Esophagus mucosa (tissue), 1 donor: ENCODE measurements at places on chromosomes 1 and 21.

DNA sequence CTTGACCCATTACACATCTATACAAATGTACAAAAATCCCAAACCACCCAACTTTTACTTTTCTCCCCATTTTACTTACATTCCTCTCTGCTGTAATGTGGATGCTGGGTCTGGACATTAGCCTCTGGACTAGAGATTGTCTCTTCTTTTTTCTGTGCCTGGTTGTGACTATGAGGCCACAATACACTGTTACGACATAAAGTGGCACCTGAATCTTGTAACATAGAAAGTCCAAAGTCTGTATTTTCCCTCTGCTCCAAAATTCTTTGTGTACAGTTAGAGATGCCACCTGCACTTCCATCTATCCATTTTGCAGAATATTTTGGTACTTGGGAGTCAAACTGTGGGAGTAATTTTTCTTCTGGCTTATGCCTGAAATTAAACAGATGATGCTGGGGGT lies 22.7 kb downstream of the C21orf91 start:
- no peak for ATAC-seq

DNA sequence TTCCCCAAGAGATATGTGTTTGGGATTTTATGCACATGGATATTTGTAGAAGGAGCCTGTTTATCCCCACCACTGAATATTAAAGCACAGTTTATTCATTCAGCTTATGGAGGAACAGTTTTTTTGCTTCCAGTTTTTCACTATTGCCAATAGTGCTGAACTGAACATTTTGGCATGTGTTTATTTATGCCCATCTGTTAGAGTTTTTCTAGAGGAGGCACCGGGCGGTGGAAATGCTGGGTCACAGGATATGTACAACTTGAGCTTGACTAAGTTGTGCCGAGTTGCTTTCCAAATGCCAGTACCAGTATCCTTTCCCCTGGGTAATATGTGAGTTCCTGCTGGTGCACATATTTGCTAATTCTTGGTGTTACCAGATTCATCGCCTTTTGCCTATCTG lies 111.3 kb downstream of the GREM2 start:
- no peak for ATAC-seq

DNA sequence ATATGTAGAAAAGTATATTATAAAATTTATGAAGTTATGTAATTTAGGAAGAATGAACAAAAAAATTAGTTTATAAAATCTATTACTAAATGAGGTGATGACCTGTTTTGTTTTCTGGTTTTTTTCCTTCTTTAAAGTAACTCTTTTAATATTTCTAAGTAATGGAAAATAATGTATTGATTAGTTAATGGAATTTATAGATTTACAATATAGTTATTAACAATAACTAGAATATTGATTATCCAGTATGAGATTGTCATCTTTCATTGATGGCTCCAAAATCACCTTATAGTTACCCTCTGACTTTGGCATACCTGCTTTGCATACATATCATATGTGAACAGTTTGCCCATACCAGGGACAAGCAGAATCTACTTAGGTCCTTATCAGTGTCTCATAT lies 23.4 kb downstream of the CAMSAP2 start:
- ATAC-seq, result no peak

GRCh38 chr21:45114072-45114471 lies 39.7 kb downstream of the ADARB1 start:
- no peak for ATAC-seq

DNA sequence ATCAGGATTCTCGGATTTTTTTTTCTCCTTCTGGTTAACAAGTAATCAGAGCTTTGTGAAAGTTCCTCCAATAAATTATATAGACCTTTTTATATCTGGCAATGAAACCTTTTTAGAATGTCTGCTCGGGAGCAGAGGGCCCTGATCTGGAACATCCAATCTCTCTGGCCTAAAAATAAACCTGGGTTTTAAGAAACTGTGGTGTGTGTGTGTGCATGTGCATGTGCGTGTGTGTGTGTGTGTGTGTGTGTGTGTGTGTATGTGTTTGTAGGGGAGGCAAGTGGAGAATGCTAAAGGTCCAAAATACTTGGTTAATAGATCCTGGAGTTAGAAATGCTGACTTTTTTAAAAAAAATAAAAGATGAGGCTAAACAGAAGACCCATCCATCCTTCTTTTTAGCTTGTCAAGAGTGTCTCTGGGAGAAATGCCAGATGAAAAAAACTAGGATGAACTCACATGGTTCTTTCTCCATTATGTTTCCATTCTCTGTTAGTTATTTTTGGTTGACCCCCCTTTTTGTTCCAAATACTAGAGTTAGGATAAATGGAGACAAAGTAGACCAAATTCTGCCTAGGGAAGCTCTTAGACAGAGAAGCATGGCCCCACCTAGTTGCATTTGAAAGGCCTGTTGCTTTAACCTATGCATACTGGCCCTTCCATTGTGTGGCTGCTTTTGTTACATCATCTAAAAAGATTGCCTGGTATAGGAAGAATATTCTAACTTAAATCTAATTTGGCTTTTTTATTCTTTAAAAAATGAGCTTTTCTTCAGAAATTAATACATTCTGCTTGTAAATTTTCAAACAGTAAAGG lies 175.9 kb downstream of the PAPPA2 start:
- ATAC-seq, result no peak

GRCh38 chr1:243455760-243456651 lies 200.2 kb downstream of the SDCCAG8 start:
- ATAC-seq, result no peak

DNA sequence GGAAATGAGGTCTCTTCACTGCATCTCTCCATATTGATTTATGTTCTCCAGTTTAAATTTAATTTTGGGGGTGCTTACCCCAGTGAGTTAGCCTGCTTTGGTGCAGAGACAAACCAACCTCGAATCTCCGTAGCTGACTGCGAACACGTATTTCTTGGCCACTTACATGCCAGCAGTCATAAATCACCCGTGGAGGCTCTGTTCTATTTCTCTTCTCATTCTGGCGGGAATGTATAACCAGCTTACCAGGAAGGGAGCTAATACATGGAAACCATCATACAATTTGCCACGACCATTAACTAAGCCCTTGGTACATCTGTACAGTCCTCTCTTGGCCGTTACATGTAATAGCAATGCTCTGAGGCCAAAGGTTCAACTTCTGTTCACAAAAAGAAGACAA lies 148.0 kb downstream of the PLA2G4A start:
- no peak for ATAC-seq

DNA sequence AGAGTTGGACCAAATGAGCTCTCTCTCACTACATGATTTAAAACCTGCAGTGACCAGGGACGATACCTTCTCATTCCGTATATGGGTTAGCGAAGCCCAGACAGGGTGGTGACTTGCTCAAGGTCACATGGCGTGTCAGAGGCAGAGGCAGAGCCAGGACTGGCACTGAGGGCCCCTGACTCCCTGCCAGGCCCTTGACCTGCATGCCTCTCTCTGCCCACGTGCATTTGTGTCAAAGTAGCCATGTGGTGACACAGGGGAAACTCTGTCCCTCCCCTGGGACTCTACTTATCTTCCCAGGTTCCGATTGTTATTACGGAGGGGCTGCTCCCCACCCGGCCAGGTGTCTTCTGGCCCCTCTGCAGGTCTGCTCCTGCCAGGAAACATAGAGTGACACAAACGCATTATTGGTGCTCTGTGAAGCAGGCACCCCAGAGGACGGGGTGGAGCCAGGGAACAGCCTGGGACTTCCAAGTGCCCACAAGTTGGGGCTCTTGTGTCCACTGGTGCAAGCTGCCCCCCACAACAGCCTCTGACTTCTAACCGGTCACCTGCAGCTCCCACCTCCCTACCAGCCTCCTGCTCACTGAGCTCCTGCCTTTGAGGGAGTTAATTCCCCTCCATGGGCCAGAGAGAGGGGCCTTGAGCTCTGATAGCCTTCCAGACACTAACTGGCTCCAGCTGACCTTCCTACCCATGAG lies 7.3 kb upstream of the TINAGL1 start:
- ATAC-seq, result no peak

- ATAC-seq, result no peak
Measured at GRCh38 chr1:237124856-237125462, 83.0 kb downstream of the RYR2 start.

GRCh38 chr1:51071291-51072042 lies 30.6 kb upstream of the C1orf185 start:
- no peak for ATAC-seq

GRCh38 chr1:237098541-237098940 lies 56.6 kb downstream of the RYR2 start:
- ATAC-seq, result no peak

- no peak for ATAC-seq
Measured at GRCh38 chr1:84202126-84202525, 58.1 kb downstream of the PRKACB start.

GRCh38 chr1:207799989-207800648 lies 48.3 kb downstream of the CD46 start:
- ATAC-seq, result no peak

DNA sequence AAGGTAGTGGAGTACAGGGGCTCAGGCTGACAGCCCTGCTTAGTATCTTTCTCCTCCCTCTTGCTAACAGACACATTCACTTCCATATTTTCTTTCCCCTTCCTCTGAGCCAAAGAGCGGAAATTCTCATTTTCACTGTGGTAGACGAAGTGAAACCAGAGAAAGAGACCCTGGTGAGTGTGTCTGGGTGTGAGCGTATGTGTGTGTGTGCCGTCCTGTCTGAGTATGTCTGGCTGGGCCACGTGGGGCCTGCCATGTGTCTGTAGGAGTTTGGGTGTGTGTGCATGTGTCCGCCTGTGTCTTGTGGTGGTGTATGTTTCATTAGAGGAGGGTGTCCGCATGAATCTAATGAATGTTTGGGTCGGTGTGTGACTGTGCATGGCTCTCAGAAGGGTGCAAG lies 1.7 kb downstream of the COL8A2 start:
- no peak for ATAC-seq

DNA sequence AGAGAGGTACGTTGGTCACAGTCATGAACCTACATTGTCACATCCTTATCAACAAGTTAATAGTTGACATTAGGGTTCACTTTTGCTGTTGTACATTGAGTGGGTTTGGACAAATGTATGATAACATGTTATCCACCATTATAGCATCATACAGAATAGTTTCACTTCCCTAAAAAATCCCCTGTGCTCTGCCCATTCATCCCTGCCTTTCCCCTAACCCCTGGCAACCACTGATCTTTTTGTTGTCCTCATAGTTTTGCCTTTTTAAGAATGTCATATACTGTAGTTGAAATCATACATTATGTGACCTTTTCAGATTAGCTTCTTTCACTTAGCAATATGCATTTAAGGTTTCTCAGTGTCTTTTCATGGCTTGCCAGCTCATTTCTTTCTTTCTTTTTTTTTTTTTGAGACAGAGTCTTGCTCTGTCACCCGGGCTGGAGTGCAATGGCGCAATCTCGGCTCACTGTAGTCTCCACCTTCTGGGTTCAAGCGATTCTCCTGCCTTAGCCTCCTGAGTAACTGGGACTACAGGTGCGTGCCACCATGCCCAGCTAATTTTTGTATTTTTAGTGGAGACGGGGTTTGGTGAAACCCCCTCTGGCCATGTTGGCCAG lies 50.6 kb downstream of the UCK2 start:
- ATAC-seq, result no peak

- ATAC-seq, result no peak
Measured at GRCh38 chr1:55334160-55334559, 119.0 kb upstream of the USP24 start.

- ATAC-seq, result no peak
Measured at GRCh38 chr1:43995984-43996732, 4.8 kb downstream of the CCDC24 start.

DNA sequence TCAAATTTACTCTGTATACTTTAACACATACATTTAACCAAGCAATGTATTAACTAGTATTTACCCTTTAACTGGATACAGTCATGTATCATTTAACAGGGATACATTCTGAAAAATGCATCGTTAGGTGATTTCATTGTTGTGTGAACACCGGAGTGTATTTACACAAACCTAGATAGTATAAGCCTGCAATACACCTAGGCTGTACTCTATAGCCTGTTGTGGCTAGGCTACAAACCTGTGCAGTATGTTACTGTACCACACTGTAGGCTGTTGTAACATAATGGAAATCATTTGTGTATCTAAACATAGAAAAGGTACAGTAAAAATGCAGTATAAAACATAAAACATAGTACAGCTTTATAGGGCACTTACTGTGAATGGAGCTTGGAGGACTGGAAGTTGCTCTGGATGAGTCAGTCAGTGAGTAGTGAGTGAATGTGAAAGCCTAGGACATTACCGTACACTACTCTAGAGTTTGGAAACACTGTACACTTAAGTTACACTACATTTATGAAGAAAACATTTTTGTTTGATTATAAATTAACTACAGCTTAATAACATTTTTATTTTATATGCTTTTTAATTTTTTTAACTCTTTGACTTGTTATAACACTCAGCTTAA lies 21.3 kb downstream of the RGS4 start:
- ATAC-seq, result no peak

- no peak for ATAC-seq
Measured at GRCh38 chr1:55347866-55348265, 132.7 kb upstream of the USP24 start.

DNA sequence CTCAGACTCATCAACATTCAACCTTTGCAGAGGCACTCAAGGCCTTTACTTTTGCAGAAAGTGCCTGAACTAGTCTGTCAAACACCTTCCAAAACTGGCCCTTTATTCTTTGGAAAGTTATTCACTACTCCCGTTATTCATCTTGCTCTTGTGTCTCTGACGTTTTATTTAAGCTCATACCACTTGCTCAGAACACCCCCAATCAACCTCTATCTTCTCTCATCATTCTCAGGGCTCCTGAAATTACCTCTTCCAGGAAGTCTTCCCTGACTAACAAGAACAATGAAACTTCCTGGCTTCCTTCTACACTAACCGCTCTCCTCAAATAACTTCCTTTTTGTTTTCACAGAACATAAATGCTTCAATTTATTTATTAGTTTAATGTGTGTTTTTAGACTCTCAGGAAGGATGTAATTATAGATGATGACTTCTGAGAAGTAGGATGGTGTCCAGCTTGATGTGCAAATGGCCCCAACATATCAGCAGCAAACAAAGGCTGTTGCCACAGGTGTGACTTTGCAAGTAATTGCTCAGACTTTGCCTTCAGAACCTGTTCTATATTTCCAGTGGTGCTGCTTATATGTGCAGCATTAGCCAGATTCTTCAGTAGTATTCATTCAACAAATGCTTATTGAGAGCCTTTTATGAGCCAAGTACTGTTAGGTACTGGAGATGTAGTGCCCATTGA lies 22.8 kb upstream of the BATF3 start:
- no peak for ATAC-seq

GRCh38 chr1:231130544-231130943 lies 31.3 kb upstream of the TRIM67 start:
- no peak for ATAC-seq

GRCh38 chr1:87174724-87175245 lies 153.9 kb upstream of the LMO4 start:
- no peak for ATAC-seq

GRCh38 chr1:10631811-10632593 lies 157.3 kb downstream of the PEX14 start:
- ATAC-seq, result no peak
